ENCODE measurements at places on chromosomes 11 and 22. TPM values are rescaled to one million over a fixed set of nuclear protein-coding genes. Genes with fewer than 3 reads are reported as not detected.
A peak's percentile ranks its signal among the peaks of the same experiment; 100 is the strongest.

APOL5 gene
- polyA plus RNA-seq, result not detected

C11orf52 gene
- 8.7 TPM for polyA plus RNA-seq

- no peak for DNase-seq
These were observed 89.3 kb downstream of the PRR5L start for GRCh38 chr11:36385121-36385970.

GRCh38 chr11:68120273-68121066, 718 bp downstream of the CHKA start:
- DNase-seq, result peak; percentile 33

Data from renal cortex interstitium (tissue), 15 donors.